ENCODE measurements at places on chromosomes 12 and 14.

- DNase-seq: no peak
These were observed 153.8 kb downstream of the BCL11B start for GRCh38 chr14:99118046-99118721.

- no peak for DNase-seq
These were observed 25.6 kb upstream of the FGF6 start for GRCh38 chr12:4471256-4471655.

DNA sequence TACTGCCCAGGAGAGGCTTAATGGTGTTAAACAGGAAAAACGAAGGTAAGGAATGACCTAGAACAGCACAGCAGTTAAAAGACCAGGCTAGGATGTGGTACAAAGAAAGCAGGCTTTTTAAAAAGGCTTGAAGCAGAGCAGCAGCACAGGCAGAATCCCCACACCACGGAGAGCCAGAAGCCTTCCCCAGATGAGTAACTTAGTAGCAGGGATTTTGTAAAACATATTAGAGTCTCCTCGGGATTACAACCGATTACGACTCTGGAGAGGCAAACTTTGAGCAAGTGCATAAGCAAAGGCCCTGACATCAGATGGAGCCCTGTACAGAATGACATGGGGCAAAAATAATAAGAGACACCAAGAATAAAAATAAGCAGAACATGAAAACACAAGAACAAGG, 37.1 kb upstream of the DHRS4 start:
- DNase-seq: no peak

DNA sequence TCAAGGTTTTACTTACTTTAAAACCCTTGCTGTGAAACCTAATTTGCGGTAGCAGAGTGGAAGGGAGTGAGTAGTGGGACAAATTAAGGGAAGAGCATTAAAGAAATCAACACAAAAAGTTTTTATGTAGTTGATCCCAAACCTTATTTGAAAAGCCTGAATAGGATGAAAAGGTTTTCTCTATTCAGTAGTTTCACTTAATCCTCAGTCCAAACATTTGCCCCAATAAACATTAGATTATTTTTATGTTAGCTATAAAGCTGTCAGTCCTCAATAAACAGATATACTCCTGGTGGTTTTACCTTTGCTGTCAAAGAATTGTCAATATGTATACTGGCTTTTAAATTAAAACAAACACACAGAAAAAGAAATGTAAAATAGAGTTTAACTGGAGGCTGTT, 136.0 kb downstream of the PAX9 start:
- no peak for DNase-seq

DNA sequence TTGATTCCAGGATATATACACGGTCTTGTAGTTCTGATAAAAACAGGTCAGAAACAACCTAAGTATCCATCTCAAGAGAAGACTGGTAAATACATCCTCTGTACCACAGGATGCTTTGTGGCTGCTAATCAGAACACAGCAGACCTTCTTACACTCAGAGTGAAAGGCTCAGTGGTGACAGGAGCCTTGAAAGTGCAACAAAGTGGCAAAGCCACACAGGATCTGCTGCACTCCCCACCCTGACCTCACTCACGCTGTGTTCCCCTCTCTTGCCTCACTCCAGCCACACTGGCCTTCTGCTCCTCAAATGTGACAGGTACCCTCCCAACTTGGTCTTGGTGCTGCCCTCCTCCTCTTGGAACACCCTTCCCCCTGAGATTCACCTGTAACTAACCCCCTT, 98.1 kb upstream of the GRIP1 start:
- no peak for DNase-seq

DNA sequence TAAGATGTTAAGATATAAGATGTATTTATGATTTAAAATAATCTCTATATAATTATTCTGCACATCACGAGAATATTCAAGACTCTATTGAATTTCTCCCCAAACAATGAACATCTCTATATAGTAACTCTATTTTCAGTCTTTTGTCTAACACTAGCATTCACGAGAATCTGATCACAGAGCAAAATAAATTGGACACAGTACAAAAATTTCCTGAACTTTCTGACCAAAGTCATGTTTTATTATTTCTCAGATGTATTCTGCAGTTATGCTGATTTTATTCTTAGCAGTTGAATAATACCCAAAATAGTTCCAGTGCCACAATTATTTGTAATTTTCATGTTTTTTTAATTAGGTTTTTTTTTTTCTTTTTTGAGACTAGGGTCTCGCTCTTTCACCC, 19.6 kb downstream of the EPS8 start:
- no peak for DNase-seq

DNA sequence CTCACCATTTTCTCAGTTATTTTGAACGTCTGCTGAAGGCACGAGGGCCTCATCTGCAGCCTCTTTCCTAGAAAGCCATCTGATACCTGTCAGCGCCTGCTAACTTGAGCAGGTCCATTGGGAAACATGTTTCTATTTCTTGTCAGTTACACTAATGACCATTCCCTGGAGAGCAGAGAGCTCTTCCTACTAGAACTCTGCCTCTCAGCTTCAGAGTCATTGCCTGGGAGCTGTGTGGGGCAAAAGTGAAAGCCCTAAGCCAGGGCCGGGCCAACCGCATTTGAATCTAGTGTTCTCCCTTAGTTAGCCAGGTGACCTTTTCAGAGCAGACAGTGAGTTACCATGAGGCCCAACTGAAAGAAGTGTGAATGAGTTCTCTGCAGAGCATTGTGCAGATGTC, 135.8 kb downstream of the EML1 start:
- DNase-seq: no peak

- DNase-seq: no peak
These were observed 439.3 kb upstream of the FLRT2 start for GRCh38 chr14:85090681-85091080.

DNA sequence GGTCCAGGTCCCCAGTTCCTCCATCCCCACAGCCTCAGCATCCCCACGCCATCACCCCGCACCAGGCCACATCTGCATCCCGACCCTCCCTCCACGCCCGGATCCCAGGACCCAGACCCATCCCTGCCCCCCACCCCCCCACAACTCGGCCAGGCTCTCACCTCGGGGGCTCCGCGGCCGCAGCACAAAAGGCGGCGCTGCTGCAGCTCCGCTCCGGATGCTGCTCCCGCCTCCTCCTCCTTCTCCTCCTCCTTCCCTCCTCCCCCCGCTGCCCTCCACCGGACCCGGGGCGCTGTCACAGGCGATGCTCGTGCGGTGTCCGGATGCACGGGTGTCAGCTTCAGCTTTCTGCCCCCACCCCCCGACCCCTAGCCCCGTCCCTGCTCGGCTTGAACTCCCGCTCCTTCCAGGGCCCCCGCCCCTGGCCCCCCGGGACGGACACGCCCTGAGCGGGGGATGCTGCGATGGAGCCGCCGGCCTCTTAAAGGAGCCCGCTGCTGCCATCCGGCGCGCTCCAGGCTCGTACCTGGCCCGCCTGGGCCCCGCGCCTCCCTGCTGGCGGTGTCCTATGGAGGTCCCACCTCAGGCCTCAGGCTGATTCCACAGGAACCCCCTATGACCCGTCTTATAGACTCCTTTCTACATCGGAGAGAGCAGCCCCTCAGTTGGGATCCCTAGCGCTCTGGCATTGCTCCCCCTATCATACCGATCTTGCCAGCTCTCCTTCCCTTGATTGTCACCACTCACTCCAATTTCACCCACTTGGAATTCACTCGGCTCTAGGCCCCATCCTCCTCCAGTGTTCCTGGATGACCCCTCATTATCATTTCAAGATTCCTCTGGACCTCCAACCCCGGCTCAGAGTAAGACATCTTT, at the start of gene MAP3K12:
Gene MAP3K12 (minus strand): TSS at position 193 of the 876 bp plus-strand sequence. CDS start 12,067 bp downstream, outside the sequence.
- DNase-seq: no peak

DNA sequence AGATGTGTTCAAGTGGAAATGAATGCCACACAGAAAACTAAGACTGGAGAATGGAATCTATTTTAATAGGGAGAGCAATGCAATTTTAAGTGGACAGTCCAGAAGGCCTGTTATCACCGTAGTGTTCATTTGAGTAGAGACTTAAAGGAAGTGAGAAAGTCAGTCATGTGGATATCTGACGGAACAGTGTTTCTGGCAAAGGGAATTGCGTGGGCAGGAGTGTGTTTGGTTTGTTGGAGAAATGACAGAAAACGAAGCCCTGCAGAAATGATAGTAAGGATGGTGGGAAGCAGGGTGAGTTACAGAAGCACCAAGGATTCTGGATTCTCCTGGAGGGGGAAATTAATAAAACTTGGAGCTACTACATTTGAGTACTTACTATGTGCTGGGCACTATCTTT, 776.6 kb downstream of the MED13L start:
- no peak for DNase-seq

- no peak for DNase-seq
These were observed 45.6 kb upstream of the SMCO2 start for GRCh38 chr12:27400856-27401354.

DNA sequence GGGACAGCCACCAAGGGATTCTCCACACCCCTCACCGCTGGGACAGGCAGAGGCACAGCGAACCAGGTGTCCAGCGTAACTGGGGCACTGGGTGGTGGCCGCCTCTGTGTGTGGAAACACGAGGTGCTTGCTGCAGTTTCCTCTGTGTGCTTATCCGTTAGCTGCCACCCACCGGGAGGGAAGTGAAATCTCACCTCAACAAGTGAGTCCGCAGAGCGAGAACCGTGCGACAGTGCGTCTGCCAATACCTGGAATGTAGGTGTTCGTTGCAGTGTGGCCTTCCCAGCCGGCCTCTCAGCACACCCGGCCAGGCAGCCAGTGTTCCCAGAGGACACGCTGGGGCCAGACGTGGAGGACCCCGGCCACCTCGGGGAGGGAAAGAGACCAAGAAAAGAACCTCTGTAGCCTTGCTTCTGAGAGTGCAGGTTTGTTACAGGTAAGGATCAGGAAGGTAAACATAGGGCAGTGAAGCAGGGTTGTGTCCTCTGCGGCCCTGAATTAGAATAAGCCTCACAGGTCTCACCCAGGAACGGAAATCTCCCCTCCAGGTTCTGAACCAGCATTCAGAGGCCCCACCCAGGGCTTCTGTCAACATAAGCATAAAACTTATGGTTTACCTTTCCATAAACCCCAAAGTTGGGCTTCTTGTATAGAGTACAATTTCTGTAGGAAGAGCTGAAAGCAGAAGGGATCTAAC, 1.5 kb downstream of the BCL2L14 start:
- DNase-seq: no peak

- no peak for DNase-seq
These were observed 458.8 kb downstream of the TMEM117 start for GRCh38 chr12:44294649-44295048.

GRCh38 chr12:13851828-13852227, 129.6 kb downstream of the GRIN2B start:
- no peak for DNase-seq

DNA sequence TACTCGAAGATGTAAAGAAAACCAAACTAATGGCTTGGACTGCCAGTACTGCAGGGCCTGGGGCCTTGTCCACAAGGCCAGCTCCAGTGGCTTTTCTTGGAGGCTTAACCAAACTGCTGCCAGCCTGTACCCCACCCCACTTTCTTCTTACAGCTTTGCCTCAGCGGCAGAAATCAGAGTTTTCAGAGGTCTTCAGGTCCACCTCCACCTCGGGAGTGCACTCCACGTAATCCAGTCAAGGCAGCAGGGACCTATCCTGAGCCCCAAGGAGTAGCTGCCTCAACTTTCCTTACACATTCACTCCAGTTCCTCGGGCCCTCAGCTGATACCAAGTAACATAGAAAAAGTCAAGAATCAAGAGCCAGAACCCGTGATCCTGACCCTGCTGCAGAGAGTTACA, 19.6 kb downstream of the PRMT8 start:
- no peak for DNase-seq

DNA sequence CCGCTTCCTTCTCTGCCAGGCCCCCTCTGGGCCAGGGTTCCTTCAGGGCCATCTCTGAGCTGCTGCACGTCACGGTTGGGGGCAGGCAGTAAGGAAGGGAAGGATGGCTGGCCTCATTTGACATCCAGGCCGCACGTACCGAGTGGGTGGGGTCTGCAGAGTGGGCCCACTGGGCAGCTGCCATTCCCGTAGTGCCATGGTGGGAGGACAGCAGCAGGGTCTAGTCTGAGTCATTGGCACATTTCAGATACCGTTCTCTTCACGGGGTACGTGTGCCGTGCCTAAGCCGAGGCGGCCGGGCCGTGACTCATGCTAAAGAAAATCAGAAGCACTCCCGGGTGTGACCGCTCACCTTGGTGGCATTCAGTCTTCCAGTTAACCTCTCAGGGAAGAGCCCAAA, 43.9 kb downstream of the IL31 start:
- DNase-seq: peak; percentile 43

- no peak for DNase-seq
These were observed 180.0 kb downstream of the KITLG start for GRCh38 chr12:88400302-88400701.

DNA sequence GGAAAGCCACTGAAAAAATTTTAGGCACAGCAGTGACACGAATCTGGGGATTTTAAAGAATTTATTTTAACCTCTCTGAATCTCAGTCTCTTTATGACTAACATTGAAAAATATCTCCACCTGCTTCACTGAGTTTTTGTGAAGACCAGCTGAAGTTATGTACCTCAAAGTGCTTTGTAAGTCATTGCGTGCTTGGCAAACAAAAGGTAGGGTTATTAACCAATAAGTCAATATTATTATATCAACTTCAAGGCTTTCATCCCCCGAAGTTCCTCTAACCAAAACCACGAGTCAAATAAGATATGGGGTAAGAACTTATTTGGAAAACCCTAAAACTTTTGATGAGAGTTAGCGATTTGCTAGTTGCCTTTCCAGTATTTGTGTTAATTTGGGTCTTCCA, 62.3 kb downstream of the HSPB8 start:
- no peak for DNase-seq

- no peak for DNase-seq
These were observed 312.9 kb downstream of the MED13L start for GRCh38 chr12:115964626-115965025.

- no peak for DNase-seq
These were observed 166.8 kb downstream of the DAD1 start for GRCh38 chr14:22422238-22422637.

- no peak for DNase-seq
These were observed 7.2 kb downstream of the ANKS1B start for GRCh38 chr12:99977550-99977949.

DNA sequence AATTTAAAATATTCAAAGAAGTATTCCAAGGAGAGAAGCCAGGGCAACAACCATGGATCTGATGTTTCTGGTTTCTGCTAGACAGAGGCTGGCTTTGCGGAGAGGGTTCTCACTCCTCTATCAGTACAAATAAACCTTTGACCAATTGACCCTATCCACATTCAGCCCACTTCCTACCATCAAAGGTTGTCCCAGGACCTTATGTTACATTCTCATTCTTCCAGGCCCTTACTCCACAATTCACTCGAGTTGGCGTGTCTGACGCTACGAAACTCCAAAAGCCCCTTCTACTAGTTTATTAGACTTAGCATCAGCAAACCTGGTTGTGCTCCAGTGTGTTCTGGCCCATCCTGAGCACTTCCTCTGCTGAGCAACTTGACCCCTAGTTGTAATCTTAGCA, 24.8 kb upstream of the RNASE12 start:
- no peak for DNase-seq

GRCh38 chr12:85280165-85280983, at the start of gene ALX1:
Gene ALX1 (plus strand): TSS chr12:85280220. CDS start chr12:85280262, 42 bp downstream.
- DNase-seq: peak; percentile 57
